ENCODE measurements at places on chromosomes 4 and X. TPM values are rescaled to one million over a fixed set of nuclear protein-coding genes. Genes with fewer than 3 reads are reported as not detected.
A peak's percentile ranks its signal among the peaks of the same experiment; 100 is the strongest.

The POF1B gene
- total RNA-seq, result not detected

GRCh38 chr4:66558651-66559050 lies 888.4 kb upstream of the EPHA5 start:
- no peak overlapping the region for H3K27ac ChIP-seq
- no peaks in the 10 kb centered on the region for H3K27me3 ChIP-seq
- no peaks in the 10 kb centered on the region for H3K36me3 ChIP-seq
- H3K4me3 ChIP-seq, result no peak overlapping the region

DNA sequence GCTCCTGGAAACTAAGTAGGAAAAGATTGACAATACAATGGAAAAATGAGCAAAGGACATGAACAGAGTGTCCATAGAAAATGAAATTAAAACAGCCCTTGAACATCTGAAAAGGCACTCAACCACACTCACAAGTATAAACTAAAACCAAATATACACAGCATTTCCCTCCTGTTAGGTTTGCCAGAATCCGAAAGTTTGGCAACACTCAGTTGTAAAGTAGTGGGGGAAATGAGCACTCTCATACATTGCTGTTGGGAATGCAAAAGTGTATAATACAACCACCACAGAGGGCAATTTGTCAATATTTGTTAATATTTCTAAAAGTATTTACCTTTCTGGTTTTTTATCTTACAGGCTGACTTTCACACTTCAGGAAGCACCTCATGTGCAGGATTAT lies 84.2 kb upstream of the TMEM164 start:
- H3K4me3 ChIP-seq, result no peak overlapping the region
- H3K36me3 ChIP-seq, result no peaks in the 10 kb centered on the region
- no peak overlapping the region for H3K27ac ChIP-seq
- DNase-seq, result no peak
- H3K27me3 ChIP-seq, result no peaks in the 10 kb centered on the region

GRCh38 chr4:25076625-25077398 lies 46.1 kb upstream of the LGI2 start:
- DNase-seq, result no peak
- H3K27me3 ChIP-seq, result no peaks in the 10 kb centered on the region
- no peaks in the 10 kb centered on the region for H3K4me1 ChIP-seq
- no peaks in the 10 kb centered on the region for H3K36me3 ChIP-seq

DNA sequence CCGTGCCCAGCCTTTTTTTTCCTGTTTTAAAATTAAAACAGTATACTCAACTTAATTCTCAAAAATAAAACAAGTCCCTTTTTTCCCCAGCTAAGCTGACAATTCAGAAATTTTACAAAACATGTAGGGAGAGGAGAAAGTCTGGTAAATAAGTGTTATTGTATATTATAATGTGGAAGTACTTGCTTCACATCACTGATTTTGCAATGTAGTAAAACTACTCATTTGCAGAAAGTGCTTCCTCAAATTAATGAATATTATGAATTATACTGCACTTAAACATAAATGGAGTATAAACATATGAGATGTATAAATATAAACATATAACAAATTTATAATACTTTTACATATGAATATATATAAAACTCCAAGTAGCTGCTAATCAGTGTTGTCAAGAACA lies 11.6 kb upstream of the H2AZ1 start:
- no peak overlapping the region for H3K27ac ChIP-seq
- no peak overlapping the region for H3K4me3 ChIP-seq
- DNase-seq, result no peak
- no peaks in the 10 kb centered on the region for H3K4me1 ChIP-seq
- H3K36me3 ChIP-seq, result no peaks in the 10 kb centered on the region
- H3K27me3 ChIP-seq, result no peaks in the 10 kb centered on the region

The PNMA6F gene
- not detected for total RNA-seq

The TMEM185A gene
- 15.1 TPM for total RNA-seq

DNA sequence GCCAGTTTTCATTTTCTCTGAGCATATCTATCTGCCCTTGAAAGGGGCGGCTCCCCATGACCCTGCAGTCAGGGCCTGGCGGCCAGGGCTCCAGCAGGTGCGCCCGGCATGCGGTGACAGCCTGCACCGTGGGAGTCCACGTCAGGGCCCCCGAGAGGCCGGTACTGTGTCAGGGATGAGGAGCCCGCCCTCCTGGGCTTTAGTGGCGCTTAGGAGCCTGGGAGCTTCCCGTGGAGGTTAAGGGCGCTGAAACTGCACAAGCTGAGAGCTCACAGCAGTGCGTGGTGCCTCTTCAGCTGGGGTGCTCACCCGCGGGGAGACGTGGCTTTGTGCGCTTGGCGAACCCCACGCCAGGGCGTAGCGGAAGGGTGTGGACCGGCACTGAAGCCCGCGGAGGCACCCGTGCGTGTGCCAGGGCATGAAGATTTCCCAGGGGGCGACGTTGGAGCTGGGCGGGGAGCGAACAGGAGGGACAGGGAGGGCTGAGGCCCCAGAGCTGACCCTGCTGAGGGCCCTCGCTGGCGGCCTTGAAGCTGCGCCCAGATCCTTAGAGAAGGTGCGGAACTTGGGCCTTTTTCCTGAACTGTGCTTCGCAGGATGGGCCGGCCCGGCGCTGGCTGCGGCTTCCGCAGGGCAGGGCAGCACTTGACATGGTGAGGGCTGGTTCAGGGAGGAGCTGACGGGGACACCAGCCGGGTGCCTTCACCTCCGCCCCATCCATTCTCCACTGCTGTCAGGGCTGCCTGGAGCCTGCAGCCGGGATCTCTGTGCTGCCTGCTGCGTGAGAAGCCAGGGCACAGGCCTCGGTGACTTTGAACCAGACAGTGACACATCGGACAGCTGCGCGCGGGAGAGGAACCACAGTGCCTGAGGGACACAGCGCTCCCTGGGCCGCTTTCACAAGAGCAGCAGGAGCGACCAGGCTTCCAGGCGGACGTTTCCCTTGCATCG lies 32.9 kb downstream of the HTT-AS start:
- H3K27ac ChIP-seq, result peak overlapping the region; percentile 87
- H3K4me1 ChIP-seq, result peaks cover 81% of the 10 kb centered on the region
- DNase-seq, result peak; percentile 59
- H3K4me3 ChIP-seq, result peak overlapping the region; percentile 67
- no peaks in the 10 kb centered on the region for H3K27me3 ChIP-seq

- no peak overlapping the region for H3K4me3 ChIP-seq
- H3K27me3 ChIP-seq, result no peaks in the 10 kb centered on the region
- H3K36me3 ChIP-seq, result no peaks in the 10 kb centered on the region
- peak; percentile 1 for DNase-seq
- H3K4me1 ChIP-seq, result no peaks in the 10 kb centered on the region
Observed at GRCh38 chrX:37509349-37509748, 62.1 kb upstream of the LANCL3 start.

DNA sequence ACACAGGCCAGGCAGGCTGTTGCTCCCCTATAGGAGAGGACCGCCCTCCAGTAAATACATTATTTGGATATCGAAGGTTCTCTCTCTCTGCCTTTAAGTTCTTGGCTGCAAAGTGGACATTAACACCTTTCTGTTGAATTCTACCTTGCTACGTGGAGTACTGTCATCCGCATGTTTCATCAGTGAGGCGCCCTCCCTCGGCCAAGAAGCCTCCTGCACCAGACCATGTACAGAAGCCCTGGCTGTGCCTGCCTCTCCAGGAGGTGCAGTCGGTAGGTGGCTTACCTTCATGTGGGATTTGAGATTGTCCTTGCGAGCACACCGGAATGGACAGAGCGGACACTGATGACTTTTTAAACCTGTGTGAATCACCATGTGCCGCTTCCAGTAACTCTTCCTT lies 46.7 kb downstream of the ZNF827 start:
- H3K4me3 ChIP-seq, result no peak overlapping the region
- peaks cover 2% of the 10 kb centered on the region for H3K36me3 ChIP-seq
- no peak for DNase-seq
- H3K4me1 ChIP-seq, result no peaks in the 10 kb centered on the region
- H3K27me3 ChIP-seq, result no peaks in the 10 kb centered on the region

GRCh38 chr4:146456681-146457080 lies 65.1 kb downstream of the SLC10A7 start:
- no peaks in the 10 kb centered on the region for H3K4me1 ChIP-seq
- H3K36me3 ChIP-seq, result no peaks in the 10 kb centered on the region
- H3K4me3 ChIP-seq, result no peak overlapping the region

The TMEM187 gene
- 1.2 TPM for total RNA-seq

The EVC gene
- 0.18 TPM for total RNA-seq

The BTK gene
- 48.2 TPM for total RNA-seq

DNA sequence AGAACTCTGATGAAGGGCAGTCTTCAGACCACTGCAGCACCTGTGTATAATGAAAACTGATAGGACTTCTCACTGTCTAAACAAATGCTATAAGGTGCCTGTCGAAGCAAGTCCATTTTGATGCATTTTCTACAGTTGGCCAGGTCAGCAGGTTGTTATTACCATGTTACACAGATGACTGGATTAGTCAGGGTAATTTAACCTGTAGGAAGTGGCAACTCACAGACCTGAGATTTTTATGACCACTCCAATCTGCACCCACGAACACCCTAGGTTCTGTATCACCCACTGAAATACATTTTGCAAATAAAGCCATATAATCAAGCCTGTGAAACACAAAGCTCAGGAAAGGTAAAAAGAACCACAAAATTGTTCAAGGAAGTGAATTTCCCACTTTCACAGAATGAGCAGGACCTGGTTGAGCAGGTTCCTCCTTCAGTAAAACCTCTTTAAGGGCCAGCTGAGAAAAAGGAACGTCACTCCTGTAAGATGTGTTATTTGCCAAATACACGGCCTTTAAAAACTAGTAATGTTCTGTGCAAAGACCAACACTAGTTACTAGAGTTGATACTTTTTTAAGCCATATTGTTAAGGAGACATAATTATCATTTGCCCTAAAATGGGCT lies 12.7 kb downstream of the MAML3 start:
- H3K36me3 ChIP-seq, result no peaks in the 10 kb centered on the region
- H3K27ac ChIP-seq, result no peak overlapping the region
- no peak overlapping the region for H3K4me3 ChIP-seq
- DNase-seq, result no peak

DNA sequence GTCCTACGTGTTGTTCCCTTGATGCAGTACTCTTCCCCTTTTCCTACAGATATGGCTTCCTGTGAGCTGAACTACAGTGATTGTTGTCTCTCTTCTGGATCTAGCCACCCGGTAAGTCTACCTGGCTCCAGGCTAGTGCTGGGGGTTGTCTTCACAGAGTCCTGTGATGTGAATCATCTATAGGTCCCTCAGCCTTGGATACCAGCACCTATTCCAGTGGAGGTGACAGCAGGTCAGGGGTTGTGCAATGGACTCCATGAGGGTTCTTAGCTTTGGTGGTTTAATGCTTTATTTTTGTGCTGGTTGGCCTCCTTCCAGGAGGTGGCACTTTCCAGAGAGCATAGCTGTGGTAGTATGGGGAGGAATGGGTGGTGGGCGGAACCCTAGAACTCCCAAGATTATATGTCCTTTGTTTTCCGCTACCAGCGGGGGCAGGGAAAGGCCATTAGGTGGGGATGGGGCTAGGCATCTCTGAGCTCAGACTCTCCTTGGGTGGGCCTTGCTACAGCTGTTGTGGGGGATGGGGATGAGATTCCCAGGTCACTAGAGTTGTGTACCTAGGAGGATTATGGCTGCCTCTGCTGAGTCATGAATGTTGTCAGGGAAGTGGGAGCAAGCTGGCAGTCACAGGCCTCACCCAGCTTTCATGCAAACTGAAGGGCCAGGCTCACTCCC lies 121.4 kb upstream of the ANKRD50 start:
- no peaks in the 10 kb centered on the region for H3K27me3 ChIP-seq
- H3K4me3 ChIP-seq, result no peak overlapping the region
- no peak for DNase-seq

The DCHS2 gene
- total RNA-seq, result not detected

DNA sequence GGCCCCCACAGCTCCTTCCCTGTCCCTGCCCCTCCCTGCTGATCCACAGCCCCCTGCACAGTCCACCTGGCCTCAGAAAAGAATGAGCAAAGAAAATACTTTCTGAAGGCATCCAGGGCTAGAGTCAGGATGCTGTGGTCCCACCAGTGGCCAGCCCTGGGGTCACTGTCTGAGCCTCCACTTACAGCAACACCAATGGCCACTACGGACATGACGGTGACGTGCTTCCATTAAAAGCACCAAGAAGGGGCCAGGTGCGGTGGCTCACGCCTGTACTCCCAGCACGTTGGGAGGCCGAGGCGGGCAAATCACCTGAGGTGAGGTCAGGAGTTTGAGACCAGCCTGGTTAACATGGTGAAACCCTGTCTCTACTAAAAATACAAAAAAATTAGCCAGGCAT lies 4.0 kb downstream of the JAKMIP1 start:
- H3K4me1 ChIP-seq, result peaks cover 42% of the 10 kb centered on the region
- H3K27ac ChIP-seq, result no peak overlapping the region
- H3K4me3 ChIP-seq, result no peak overlapping the region
- no peak for DNase-seq

The CFAP99 gene
- not detected for total RNA-seq

The UGT2B15 gene
- not detected for total RNA-seq

GRCh38 chrX:131987252-131987651 lies 35.9 kb upstream of the STK26 start:
- no peaks in the 10 kb centered on the region for H3K36me3 ChIP-seq
- no peak overlapping the region for H3K4me3 ChIP-seq
- H3K27ac ChIP-seq, result peak overlapping the region; percentile 94
- no peak for DNase-seq

DNA sequence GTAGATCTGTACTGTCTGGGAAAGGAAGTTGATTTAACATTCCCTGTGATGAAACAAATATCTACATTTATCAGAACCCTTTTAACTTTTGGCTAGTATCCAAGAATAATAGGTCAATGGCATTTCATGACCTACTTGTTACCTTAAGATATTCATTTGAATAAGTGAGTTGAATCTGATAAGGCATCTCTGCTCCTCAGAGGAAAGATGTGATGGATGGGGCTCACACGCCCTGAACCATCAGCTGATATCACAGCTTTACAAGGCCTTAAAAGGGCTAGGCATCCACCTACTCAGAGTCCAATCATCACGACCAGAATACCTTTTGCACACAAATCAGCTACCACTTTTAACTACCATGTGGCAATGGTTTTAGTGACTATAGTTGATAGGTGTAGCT lies 90.2 kb upstream of the PDLIM3 start:
- H3K27me3 ChIP-seq, result no peaks in the 10 kb centered on the region
- no peak overlapping the region for H3K4me3 ChIP-seq
- no peaks in the 10 kb centered on the region for H3K4me1 ChIP-seq
- no peak for DNase-seq

DNA sequence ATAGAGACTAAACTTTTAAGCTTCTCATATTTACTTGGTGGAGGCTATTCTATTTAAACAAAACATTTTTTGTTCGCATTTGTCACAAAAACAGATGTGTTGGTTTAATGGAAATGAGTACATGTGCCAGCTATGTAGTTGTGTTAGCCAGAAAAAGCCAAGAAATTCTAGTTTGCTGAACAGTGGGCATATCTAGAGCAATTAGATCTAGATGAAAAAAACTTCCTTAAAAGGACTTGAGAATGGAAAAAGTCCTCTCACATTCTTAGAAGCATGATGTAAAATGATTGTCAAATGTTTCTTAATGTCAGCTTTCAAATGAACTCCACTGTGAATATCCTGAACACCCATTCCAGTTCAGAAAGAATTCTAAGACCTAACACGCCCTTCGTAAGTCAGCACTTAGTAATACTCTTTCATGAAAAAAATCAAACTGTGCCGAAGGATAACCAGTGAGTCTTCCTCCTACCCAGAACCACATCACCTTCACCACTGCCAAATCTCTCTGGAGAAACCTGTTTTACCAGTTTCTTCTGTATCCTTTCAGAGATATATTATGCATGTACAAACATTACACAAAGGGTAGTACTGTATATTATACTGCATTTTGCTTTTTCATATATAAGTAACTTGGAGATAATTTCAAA lies 28.2 kb downstream of the PHKA1 start:
- no peaks in the 10 kb centered on the region for H3K27me3 ChIP-seq
- no peak overlapping the region for H3K27ac ChIP-seq
- no peaks in the 10 kb centered on the region for H3K36me3 ChIP-seq
- no peak for DNase-seq
- no peaks in the 10 kb centered on the region for H3K4me1 ChIP-seq
- no peak overlapping the region for H3K4me3 ChIP-seq

The PLP1 gene
- total RNA-seq, result not detected
